ENCODE measurements at places on chromosomes 3 and 15.

DNA sequence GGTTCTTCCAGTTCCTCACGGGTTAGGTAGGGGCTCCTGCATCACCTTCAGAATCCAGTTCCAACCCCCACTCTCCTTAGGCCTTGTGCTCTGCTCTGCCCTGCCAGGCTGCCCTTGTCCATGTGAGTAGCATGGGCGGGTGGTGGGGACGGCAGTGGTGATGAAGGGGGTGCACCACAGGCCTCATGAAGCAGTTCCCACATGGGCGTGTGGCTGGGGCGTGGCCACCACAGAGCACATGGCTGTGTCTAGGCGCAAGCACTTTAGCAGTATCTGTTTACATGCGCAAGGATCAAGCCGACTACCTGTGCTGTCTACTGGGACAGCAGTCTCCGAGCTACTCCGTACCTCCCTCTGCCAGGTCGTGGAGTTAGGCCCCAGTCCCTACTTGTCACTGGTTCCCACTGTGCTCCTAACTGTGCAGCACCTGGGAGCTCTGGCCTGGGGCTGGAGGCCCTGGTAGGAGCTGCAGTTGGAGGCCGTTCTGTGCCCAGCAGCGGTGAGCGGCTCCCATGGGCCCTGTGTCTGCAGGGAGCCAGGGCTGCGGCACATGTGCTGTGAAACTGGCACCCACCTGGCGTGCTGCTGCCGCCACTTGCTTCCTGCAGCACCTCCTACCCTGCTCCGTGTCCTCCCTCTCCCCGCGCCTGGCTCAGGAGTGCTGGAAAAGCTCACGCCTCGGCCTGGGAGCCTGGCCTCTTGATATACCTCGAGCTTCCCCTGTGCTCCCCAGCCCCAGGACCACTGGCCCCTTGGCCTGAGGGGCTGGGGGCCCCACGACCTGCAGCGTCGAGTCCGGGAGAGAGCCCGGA is 53.5 kb downstream of the PLXNA1 start:
- no peak for DNase-seq

DNA sequence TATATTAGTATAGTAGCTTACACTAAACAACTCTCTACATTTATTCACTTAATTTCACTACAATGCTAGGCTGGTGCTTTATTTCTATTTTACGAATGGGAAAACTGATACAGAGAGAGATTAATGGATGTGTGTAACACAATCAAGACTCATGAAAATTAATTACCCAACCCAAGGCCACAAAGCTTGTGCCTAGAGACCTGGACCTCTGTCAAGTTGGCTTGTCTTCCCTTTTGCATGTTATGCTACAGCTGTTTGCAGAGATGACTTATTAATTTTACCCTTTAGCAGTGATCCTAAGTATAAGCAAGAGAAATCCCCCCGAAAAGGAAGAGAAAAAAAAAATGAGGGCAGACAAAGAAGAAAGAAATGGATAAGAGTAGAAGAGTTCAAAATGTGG is 162.5 kb downstream of the C3orf38 start:
- DNase-seq: no peak

DNA sequence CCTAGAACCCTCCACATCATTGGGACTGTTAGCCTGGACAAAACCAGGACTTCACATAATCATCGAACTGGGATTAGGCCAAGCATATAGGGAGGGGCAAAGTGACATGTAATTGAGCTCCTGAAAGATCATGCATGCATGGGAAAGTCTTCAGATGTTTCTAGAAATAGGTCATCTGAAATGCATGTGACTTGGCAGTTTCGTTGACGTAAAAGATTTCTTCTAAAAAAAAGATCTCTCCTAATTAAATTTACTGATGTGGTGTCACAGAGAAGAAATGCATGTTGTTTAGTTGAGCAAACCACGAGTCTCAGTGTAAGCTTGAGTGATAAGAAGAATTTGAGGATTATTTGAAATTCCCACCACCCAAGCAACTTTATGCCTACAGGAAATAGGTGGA is 70.0 kb upstream of the LIMD1 start:
- DNase-seq: no peak

DNA sequence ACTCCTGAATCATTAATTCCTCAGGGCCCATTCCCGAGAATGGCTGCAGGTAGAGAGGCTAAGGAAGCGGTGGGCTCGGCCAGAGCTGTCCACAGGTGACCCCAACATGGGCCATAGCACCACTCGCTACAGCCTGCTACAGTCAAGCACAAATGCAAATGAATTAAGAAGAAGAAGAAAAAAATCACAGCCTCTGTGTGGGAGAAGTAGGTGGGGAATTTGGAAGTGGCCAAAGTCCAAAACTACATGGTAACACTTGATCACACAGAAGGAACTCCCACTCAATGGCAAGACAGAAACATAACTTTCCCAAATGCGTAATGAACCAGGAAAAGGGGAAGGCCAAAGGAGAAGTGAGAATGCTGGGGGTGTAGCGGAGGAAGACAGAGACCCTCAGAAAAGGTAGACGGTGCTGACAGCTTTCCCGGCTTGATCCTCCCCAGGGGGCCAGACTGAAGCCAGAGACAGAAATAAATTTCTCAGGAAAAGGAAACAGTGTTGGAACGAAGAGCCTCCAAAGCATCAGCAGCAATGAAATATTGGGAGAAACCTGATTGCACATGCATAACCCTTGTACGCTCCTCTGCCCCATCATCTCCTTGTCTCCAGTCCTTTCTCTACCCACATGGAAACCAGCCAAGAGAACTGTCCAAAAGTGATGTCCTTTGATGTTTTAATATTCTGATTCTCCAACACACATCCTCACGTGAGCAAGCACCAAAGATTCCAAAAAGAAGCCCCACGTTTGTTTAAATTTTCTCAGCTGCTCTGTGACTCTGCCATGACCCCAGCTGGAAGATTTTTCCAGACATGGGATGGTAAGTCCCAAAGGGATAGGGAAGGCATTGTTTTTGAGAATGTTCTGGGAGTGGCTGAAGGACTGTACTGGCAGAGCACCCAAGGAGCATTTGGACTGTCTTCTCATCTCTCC is 107.6 kb downstream of the OXNAD1 start:
- no peak for DNase-seq

DNA sequence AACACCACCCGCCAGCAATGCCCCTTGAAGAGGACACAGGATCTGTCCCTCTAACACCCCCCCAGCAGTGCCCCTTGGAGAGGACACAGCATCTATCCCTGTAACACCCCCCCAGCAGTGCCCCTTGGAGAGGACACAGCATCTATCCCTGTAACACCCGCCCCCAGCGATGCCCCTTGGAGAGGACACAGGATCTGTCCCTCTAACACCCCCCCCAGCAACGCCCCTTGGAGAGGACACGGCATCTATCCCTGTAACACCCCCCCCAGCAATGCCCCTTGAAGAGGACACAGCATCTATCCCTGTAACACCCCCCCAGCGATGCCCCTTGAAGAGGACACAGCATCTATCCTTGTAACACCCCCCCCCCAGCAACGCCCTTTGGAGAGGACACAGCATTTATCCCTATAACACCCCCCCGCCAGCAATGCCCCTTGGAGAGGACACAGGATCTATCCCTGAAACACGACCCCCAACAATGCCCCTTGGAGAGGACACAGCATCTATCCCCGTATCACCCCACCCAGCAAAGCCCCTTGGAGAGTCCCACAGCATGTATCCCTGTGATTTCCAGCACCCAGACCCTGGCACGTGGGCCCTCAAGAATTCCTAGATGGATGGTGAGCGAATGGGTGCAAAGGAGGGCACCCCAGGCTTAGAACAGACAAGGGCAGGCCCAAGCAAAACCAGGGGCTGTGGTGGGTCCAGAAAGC is 26.9 kb downstream of the TNK2 start:
- DNase-seq: no peak

GRCh38 chr15:57932348-57932747 is 133.2 kb downstream of the ALDH1A2 start:
- DNase-seq: no peak

- no peak for DNase-seq
Observed at GRCh38 chr3:101943029-101943428, 93.7 kb downstream of the NFKBIZ start.

DNA sequence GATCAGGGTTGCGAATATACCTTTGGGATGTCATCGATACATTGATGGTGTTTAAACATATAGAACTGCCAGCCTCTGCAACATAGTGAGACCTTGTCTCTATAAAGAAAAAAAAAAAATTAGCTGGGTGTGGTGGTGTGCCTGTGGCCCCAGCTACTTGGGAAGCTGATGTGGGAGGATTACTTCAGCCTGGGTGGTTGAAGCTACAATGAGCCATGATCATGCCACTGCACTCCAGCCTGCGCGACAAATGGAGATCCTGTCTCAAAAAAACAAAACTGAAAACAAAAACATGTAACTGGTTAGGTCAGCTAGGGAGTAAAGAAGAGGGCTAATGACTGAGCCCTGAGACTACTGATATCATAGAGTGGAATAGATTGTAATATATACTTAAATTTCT is 30.7 kb upstream of the MGA start:
- DNase-seq: no peak

GRCh38 chr15:32959077-32959476 is 235.4 kb downstream of the FMN1 start:
- DNase-seq: no peak

- DNase-seq: no peak
Observed at GRCh38 chr15:84919106-84919667, 34.7 kb downstream of the SLC28A1 start.

DNA sequence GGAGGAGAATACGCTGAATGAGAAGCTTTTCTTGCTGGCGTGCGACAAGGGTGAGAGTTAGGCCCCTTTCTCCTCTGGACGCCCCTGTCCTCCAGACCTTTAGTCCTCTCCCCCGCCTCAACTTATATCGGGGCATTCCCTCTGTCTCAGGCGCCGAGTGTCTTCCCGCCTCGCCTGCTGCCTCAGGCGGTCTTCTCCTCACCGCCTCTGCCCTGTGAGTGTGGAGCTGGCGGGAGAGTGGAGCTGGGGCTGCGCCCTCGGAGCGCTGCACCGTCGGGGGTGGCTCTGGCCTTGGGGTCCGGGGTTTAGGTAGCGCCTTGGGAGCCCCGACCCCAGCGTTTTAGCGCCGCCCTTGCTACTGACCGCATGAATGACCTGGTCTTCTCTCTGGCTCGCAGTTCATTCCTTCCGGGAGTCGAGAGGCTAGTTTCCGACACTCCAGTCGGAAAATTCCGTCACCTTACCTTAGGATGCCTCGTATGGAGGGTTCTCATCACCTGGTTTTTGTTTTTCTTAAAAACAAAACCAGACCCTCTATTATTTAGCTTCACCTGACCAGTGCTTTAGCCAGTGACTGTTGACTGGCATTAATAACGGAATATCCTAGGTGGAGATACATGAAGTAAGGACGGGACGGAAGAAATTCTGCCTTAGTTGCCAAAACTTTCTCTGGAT is 985 bp downstream of the TRPC1 start:
- peak; percentile 20 for DNase-seq

- DNase-seq: no peak
Observed at GRCh38 chr3:14275962-14276909, 97.6 kb downstream of the LSM3 start.

DNA sequence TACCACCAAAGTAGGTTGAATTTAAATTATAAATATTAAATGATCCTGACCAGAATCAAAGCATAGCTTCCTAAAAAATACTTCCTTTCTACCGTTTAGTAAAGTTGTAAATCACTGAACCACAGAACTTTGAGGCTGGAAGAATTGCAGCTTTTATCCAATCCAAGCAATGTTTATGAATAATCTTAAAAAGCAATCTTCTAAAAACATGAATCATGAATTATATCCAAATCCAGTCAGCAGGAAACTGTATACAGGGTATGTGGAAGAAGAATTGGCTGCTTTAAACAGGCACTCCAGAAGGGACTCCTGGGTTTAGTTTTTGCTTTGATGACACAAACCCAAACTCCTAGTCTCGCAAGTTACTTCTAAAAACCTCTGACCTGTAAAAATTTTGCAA is 30.2 kb downstream of the HEG1 start:
- DNase-seq: no peak

GRCh38 chr15:74170875-74171578 is 2.5 kb upstream of the ISLR start:
- DNase-seq: no peak

DNA sequence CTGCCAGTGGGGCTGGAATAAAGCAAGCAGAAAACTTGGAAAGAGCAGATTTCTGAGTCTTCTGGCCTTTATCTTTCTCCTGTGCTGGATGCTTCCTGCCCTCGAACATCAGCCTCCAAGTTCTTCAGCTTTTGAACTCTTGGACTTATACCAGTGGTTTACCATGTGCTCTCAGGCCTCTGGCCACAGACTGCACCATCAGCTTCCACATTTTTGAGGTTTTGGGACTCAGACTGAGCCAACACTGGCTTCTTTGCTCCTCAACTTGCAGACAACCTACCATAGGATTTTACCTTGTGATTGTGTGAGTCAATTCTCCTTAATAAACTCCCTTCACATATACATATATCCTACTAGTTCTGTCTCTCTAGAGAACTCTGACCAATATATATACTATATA is 706.6 kb downstream of the NR2F2 start:
- no peak for DNase-seq

- DNase-seq: no peak
Observed at GRCh38 chr3:23824699-23825444, 19.1 kb downstream of the UBE2E1 start.

- DNase-seq: no peak
Observed at GRCh38 chr15:96354731-96355567, 24.4 kb downstream of the NR2F2 start.
